Stimulated activated CD4-positive, alpha-beta T cell treated with anti-CD3 and anti-CD28 coated beads, Interleukin-15, amount 100 ng/mL, for 48 hours (primary cell): ENCODE measurements at places on chromosomes 11 and 22.

- no peak for DNase-seq
Observed at GRCh38 chr11:32433101-32433913, 2.0 kb downstream of the WT1 start.

GRCh38 chr11:45100339-45100738 is 46.1 kb upstream of the PRDM11 start:
- no peak for DNase-seq

- DNase-seq, result no peak
Observed at GRCh38 chr11:120941000-120941399, 82.9 kb upstream of the TBCEL start.

DNA sequence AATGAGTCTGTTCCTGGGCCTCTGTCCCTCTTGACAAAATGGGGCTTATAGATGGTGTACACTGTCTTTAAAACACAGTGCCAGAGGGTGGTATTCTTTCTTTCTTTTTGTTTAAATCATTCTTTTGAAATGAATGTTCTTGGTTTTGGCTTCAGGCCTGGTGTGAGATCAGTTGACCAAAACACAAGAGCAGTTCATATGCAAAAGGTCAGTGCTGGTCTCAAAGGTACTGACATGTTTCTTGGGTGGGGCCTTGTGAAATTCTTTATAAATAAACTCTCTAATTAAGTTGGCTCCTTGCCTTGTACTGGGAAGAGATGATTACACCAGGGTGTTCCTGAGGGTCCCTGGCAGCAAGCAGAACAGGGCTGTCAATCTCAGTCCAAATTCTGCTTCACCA is 110.0 kb downstream of the FBXO7 start:
- no peak for DNase-seq

GRCh38 chr11:64409278-64409677 is 50.3 kb downstream of the RPS6KA4 start:
- DNase-seq, result no peak

DNA sequence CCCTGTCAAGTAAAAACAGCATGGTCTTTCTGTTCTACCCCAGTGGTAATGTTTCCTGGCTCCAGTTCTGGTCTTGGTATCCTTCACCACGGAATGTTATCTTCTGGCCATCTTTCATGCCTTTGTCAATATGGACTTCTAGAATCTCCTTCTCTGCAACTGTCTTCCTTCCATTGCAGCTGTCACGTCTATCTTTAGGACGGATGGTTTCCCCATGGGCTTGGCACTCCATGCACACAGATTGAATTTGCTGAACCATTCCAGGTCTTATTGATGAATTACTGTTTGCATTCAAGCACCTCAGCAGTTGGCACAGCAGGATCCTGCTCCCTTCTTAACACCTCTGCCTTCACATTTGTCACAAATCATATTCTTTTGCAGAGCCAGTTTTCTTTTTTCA is 44.9 kb upstream of the SLC25A18 start:
- DNase-seq, result no peak

- DNase-seq, result no peak
Observed at GRCh38 chr11:78808923-78809322, 234.3 kb upstream of the NARS2 start.

- DNase-seq, result no peak
Observed at GRCh38 chr11:117595440-117595839, 201.6 kb downstream of the DSCAML1 start.
